ENCODE measurements at places on chromosomes 1 and 21.

DNA sequence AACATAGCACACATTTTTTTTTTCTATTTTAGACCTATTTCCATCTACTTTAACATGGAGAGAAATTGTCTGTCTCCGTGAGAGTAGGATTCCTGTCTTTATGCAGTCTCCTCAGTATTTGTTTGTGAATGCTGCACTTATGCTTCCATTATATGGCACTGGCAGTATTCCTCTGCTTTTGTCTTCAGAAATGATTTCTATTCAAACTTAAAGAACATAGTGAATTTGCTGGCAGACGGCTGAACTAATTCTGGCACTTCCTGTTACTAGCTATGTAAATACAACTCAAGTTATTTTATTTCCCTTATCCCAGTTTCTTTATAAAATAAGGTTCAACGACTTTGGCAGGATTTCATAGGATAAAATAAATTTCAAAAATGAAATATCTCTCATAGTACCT, 45.3 kb downstream of the KCTD3 start:
- no peak for DNase-seq

GRCh38 chr1:206583707-206584648, 28.3 kb downstream of the EIF2D start:
- DNase-seq = peak; percentile 73

GRCh38 chr1:85328713-85329397, 52.4 kb upstream of the BCL10 start:
- DNase-seq = peak; percentile 25

- no peak for DNase-seq
These were observed 107.8 kb downstream of the NFIA start for GRCh38 chr1:61190153-61190552.

DNA sequence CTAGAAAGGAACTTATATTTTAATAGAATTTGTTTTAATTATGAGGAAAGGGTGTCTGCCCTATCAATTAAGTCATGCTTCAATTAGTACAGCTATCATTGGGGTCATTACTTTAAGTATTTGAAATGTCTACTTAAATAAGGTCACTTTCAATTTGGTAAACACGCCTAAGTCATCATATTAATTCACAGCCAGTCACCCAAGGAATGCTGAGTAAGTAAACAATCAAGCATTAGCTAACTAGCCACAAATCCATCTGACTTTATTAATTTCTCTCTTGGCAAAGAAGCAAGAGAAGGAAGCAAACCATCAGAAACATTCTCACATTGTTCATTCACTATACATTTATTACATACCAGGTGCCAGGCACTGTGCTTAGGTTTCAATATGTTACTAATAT, 1.2 kb upstream of the LRRC52 start:
- no peak for DNase-seq

GRCh38 chr1:1758692-1759455, 19.4 kb downstream of the NADK start:
- DNase-seq = no peak

DNA sequence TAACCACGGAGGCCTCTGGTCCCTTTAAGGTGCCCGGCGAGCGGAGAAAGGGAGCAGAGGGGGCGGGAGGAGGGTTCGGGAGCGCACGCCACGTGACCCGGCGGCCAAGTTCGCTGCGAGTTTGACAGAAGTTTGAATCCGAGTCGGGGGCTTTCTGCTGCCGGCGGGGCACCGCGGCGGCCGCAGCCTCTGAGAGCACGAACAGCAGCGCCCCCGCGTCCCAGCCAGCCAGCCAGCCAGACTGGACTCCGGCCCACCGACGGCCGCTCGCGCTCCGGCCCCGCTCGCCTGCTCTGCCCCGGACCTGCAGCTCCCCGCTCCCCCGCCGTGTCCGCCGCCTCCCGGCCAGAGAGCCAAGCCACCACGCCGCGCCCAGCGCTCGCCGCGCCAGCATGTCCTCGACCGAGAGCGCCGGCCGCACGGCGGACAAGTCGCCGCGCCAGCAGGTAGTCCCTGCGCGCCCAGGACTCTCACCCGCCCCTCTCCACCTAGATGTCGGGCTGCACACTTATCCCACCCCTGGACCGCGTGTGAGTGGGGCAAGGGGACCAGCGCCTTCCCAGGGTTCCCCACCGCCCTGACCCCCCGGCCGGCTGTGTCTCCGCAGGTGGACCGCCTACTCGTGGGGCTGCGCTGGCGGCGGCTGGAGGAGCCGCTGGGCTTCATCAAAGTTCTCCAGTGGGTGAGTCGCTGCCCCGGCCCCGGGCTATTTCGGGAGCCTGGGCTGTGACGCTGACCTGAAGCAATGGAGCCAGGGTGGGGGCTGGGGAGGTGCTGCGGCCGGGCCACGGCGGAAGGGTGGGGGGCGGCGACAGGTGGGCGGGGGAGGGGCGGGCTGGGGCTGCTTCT, at the start of gene SYPL2:
Gene SYPL2, plus strand, starts transcription at position 95 of the 849 bp plus-strand sequence. Its CDS starts 298 bp downstream, at position 393.
- peak; percentile 21 for DNase-seq

DNA sequence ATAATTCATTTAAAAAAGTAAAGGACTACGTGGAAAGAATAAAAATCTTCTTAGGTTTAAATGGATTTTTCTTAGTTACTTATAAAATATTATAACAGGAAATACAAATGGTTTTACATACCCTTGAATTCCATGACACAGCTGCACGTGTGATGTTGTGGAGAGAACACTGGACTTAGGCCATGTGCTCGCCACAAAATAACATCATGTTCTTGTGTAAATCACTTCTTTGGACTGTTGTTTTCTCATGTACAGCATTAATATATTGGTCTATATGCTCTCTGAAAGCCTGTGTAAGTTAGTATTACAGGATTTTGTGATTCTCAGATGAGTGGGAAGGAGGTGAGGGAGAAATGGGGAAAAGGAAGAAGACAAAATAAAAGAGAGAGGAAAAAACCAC, 228.2 kb downstream of the DNM3 start:
- DNase-seq = no peak

DNA sequence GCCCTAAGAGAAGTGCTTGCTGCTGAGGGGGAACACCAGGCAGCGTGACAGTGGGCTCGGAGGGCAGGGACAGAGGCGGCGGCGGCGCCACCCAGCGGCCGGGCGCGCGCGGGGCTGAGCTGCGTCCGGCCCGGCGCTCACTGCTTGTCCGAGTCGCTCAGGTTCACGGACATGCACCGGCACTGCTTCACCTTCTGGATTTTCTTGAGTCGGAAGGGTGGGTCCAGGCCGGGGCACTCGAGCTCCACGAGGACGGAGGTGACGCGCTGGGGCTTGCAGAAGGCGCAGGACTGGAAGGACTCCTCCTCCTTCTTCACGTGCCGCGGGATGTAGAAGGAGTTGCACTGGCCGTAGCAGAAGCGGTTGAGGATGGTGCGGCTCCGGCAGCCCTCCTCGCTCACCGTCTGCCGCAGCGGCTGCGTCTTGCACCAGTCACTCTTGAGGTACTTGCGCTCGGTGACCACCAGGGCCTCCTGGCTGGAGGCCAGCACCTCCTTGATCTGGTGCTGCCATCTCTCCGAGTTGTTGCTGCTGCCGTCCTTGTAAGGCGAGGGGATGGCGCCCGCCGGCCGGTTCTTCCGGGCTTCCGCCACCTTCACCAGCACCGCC, 119.0 kb downstream of the GREM2 start:
- DNase-seq = peak; percentile 58

- no peak for DNase-seq
These were observed 24.7 kb downstream of the RNF2 start for GRCh38 chr1:185070051-185070450.

DNA sequence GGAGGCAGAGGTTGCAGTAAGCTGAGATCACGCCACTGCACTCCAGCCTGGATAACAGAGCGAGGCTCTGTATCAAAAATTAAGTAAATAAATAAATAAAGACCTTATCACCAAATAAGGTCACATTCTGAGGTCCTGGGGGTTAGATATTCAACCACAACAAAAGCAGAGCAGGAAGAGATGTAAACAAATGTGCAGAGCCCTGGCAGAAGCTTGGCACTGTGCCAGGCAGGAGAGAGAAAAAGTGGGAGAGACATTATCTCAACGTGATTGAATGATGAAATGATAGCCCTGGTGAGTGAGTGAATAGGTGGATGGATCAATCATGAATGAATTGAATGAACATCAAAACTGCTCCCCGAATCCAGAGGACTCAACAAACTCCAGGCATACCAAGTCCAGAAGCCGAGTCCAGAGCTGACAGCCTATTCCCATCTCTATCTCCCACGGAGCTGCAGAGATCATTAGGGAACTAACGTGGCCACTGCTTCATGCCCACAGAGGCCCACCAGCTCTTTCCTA, 150.7 kb downstream of the TOMM20 start:
- peak; percentile 4 for DNase-seq

- no peak for DNase-seq
These were observed 411.9 kb downstream of the ZP4 start for GRCh38 chr1:237478842-237479241.

- DNase-seq = no peak
These were observed 9.3 kb downstream of the CYB5RL start for GRCh38 chr1:54190526-54190925.

DNA sequence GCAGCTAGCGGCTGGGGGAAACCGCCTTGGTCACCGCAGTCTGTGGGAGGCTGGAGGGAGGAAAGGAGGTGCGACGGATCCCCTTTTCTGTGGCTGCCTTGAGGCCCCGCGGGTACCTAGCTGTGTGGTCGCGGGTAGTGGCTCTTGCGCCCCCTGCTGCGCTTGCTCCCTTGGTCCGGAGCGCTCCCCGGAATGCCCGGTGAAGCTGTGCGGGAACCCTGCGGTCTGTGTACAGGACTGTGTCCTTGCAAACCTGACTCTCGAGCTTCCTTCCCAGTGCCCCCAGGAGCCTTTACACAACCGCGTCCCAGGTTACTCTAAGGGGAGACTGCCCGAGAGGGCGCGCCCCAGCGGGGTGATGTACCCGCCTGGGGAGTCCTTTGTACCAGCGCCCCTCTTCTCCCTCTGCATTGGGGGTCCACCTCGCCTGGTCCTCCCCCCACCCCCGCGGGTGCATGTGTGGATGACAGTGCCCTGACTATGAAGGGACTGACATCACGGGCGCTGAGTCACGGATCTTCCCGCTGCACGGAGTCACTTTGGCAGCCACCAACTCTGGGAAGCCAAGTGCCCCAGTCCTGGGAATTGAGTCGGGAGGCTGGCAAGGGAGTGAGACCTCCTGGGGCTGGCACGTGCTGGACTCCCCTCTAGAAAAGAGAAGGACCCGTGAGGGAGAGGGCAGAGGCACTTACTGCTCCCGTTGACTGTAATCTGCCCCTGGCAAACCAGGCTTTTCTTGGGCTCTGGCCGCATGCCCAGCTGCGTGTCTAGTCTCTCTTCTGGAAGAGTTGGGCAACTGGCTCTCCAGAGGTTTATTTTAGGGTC, 816 bp downstream of the IL6R start:
- peak; percentile 56 for DNase-seq

DNA sequence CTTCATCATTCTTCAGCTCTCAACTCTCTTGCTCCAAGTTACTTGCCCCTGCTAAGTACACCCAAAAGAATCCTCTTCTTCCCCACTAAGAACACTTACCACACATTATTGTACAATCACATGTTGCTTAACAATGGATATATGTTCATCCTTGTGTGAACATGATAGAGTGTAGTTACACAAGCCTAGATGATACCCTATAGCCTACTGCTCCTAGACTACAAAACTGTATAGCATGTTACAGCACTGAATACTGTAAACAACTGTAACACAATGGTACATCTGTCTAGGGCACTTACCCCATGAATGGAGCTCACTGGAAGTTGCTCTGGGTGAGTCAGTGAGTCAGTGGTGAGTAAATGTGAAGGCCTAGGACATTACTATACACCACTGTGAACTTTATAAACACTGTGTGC, 77.4 kb downstream of the RERE start:
- peak; percentile 79 for DNase-seq

DNA sequence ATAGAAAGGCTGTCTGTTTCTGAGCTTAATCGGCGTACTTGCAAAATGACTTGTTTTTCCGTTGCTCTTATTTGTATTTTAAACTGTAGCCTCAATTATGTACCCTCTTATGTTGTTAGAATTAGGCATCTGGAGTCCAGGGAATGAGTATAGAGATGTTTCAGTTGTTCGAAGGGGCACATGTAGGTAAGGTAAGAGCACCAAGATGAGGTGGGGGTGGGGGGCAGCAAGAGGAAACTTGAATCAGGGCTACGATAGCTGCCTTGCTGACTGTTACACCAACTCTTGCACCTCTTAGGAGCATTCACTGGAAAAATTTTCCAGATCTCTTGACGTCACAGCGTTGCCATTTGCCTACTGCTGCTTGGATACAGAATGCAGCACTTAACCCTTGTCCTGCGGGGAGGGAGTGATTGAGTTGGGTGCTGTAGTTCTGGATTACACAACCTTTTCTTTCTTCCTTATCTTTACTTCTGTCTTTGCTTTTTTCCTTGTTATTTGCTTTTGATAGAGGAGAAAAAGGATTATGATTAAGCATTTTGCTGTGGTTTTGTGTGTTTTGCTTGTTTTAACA, 3.2 kb downstream of the ATP1B1 start:
- DNase-seq = peak; percentile 54

DNA sequence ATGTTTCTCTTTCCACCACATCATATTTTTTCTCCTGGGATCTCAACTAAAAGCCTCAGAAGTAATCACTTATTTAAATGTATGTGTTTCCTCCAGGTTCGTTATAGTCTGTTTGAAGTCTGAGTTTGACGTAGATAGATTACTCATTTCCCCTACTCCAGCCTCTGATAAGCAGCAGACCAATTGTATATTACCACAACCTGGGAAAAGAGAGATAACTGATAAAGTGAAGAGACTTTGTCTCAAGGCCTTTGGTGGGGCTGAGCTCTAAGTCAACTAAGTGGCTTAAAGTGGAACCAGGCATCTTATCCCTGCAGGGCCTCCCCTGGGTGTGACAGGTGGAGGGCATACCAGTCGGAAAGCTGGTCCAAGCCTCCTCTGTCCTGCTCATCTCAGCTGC, 34.9 kb upstream of the CACNA1E start:
- no peak for DNase-seq

DNA sequence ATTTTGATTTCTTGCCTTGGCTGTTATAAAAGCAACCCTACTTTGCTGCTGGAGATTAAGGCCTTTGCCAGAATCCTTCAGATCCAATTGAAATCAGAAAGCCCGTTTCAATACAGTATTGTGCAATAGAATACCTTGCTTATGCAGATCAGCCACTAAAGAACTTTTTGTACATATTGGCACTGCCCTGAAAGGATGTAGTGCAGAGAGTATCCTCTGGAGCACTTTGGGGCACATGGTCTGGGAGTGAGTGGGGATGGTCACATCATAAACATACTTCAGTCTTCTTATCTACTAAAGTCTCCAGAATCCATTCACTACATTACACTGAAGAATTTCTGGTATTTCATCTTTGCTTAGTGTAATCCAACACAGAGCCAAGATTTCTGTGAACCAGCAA, 189.0 kb downstream of the CENPF start:
- DNase-seq = no peak

- peak; percentile 14 for DNase-seq
These were observed 10.5 kb downstream of the ATP5IF1 start for GRCh38 chr1:28246427-28246832.

GRCh38 chr1:162177126-162177525, 107.6 kb downstream of the NOS1AP start:
- no peak for DNase-seq

DNA sequence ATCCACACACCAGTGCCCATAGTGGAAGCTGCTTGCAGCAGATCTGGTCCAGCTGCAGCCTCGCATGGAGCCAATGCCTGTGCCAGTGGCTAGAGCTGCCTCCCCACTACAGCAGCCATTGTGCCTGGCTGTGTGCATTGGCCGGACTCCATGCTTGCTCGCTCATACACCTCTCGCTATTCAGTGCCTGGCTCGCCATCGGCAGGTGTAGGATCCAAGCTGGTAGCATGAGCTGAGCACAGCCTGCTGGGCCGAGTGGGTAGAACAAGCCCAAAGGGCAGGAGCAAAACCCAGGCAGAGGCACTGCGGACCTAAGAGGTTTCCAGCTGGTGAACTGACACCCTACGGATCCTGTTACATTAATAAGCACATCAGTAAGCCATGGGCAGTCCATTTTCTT, 1184.1 kb downstream of the AMY1C start:
- DNase-seq = no peak

GRCh38 chr1:16164213-16165072, 8.6 kb upstream of the EPHA2 start:
- DNase-seq = no peak
